ENCODE measurements at places on chromosomes 7 and 10. TPM values are rescaled to one million over a fixed set of nuclear protein-coding genes. Genes with fewer than 3 reads are reported as not detected.

GRCh38 chr7:79298145-79298760 is 155.2 kb downstream of the MAGI2 start:
- peak; percentile 11 for DNase-seq
- no peak overlapping the region for H3K27ac ChIP-seq
- no peaks in the 10 kb centered on the region for H3K36me3 ChIP-seq
- no peak overlapping the region for H3K4me3 ChIP-seq

The NODAL gene
- total RNA-seq = not detected

The CCAR1 gene
- 29.2 TPM for total RNA-seq

DNA sequence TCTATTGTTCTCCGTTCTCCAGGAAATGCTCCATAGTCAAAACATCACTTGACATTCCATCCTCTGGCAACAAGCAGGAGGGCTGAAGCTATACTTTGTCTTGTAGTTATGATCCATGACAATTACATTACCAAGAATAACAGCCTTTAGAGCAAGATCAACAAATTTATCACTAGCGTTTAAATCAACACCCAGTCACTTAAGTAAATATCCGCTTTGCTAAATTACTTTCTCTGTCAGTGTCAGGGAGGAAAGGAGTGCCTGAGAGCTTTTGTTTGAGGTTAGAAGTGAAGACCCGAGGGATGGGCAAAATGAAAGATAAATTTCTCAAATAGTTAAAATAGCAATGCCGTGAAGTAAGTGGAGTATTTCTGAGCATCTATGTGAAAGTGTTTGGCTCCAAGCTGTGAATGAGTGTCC is 236.1 kb upstream of the BMPER start:
- DNase-seq = no peak
- H3K36me3 ChIP-seq = no peaks in the 10 kb centered on the region
- H3K4me3 ChIP-seq = no peak overlapping the region
- H3K27ac ChIP-seq = no peak overlapping the region

The SLC26A3 gene
- not detected for total RNA-seq

The PNLIPRP3 gene
- not detected for total RNA-seq

- H3K27me3 ChIP-seq = no peaks in the 10 kb centered on the region
- no peak overlapping the region for H3K4me3 ChIP-seq
Observed at GRCh38 chr7:39910108-39910869, 39.8 kb upstream of the CDK13 start.

GRCh38 chr10:15379078-15379477 is 8.0 kb upstream of the FAM171A1 start:
- no peak overlapping the region for H3K27ac ChIP-seq
- no peak for DNase-seq
- no peaks in the 10 kb centered on the region for H3K36me3 ChIP-seq
- H3K4me3 ChIP-seq = no peak overlapping the region
- no peaks in the 10 kb centered on the region for H3K4me1 ChIP-seq
- peaks cover 13% of the 10 kb centered on the region for H3K27me3 ChIP-seq
